ENCODE measurements at places on chromosomes 13 and 19. TPM values are rescaled to one million over a fixed set of nuclear protein-coding genes. Genes with fewer than 3 reads are reported as not detected.
A peak's percentile ranks its signal among the peaks of the same experiment; 100 is the strongest.

KLK11 gene
- 12.5 TPM for total RNA-seq

DNA sequence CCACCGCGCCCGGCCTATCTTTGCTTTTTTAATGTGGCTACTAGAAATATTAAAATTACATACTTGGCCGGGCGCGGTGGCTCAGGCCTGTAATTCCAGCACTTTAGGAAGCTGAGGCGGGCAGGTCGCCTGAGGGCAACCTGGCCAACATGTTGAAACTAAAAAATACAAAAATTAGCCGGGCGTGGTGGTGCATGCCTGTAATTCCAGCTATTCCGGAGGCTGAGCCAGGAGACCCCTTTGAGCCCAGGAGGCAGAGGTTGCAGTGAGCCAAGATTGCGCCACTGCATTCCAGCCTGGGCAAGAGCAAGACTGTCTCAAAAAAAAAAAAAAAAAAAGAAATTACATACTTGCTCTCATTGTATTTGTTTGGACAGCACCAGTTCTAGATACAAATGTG, 34.8 kb upstream of the DPRX start:
- DNase-seq: no peak

DNA sequence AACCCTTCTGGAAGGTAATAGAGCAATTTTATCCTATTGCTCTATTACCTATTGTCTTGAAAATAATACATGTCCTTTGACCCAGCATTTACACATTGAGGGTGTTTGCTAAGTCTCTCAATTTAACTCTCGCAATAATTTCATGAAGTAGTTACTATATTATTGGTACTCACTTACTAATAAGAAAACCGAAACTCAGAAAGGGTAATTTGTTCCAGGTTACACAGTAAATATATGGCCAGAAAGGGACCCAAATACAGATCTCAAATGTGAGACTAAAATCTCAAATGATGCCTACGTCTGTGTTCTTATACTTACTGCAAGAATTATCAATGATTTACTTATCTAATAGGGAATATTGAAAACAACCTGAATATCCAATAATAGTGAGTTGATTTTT, 29.7 kb upstream of the FAM216B start:
- no peak for DNase-seq

COL5A3 gene
- total RNA-seq: 7.2 TPM

GRCh38 chr13:48738311-48738710, 84.6 kb downstream of the CYSLTR2 start:
- DNase-seq: no peak

DNA sequence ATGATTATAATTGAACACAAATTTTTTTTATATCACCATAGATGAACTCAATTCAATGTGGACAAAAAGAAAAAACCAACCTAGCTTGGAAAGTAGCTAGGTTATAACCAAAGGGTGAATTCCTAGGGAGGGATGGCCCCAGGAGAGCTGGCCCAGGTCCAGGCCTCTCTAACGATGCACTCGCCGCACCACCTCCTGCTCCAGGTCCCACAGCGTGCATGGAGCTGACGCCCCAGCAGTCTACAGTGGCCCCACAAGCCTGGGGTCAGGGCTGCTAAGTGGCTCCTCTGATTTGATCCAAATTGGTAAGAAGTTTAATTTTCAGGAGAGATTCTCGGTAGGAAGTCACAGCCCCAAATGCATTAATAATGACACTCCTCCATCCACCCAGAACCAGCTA, 48.8 kb downstream of the TSHZ3 start:
- DNase-seq: no peak

- DNase-seq: no peak
Observed at GRCh38 chr19:1068009-1069001, 1.3 kb downstream of the ARHGAP45 start.

DNA sequence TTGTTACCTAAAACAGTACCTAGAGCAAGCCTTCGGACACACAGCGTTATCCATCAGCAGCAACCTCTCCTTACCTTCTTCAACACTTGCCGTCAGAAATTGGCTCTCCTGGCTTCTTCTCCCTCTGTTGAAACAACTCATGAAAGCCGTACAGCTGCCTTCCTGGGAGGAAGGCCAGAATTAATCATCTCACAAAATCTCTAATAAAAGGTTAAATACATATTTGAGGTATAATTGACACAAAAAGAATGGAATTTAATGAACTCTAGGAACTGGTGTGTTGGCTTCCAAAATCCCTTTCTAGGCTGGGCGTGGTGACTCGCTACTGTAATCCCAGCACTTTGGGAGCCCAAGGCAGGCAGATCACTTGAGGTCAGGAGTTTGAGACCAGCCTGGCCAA, 37.3 kb upstream of the GTF2F2 start:
- DNase-seq: no peak

PRR19 gene
- total RNA-seq: 0.59 TPM

ZNF154 gene
- total RNA-seq: 2.8 TPM

GRCh38 chr13:108663710-108664109, 34.3 kb downstream of the MYO16 start:
- no peak for DNase-seq

ARRDC5 gene
- not detected for total RNA-seq

C19orf67 gene
- total RNA-seq: not detected

DNA sequence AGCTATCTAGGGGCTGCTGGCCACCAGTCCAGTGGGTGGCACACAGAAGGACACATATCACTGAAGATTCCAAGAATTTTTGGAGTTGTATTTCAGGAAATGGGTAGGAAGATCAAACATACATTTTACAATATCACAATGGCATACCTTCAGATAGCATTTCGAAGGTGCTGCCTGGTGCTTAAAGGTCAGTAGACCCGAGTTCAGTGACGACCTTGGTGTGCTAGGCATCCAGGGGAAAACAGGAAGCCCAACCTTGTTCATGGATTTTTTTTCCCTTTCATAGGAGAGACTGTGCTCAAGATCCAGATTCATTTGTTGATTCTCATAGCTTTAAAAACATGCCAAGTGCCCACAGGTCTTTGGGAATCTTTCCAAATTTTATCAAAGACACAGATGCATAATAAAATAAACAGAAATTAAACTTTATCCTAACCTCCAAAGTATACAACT, 51.0 kb upstream of the RCBTB2 start:
- DNase-seq: no peak

GRCh38 chr19:55176076-55176475, 4.0 kb downstream of the SYT5 start:
- no peak for DNase-seq

DNA sequence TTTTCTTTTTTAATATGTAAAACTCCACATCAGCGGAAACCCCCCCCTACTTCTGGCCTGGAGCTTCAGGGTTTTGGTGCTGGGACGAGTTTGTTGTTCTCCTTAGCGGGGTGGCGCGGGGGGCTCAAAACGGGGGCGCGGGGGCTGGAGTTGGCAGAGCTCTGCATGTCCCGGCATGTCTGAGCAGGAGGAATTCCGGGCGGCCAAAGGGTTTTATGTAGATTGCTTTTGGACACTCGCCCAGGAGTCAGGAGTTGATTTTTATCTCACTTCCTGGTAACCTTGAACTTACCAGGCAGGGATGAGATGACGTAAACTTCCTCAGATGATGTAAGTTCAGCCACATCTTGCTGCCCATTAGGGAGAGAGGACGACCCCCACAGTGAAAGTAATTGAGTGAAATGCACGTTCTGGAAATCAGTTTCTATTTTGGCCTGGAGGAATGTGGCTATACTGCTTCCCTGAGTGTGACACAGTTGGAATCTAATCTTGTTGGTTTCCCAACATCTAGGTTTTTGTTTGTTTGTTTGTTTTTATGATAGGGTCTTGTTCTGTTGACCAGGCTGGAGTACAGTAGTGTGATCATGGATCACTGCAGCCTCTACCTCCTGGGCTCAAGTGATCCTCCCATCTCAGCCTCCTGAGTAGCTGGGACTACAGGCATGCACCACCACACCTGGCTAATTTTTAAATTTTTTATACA, 21.0 kb upstream of the GDF15 start:
- peak; percentile 78 for DNase-seq

GRCh38 chr19:1447504-1447903, 2.4 kb upstream of the APC2 start:
- no peak for DNase-seq

GRCh38 chr13:32878163-32878562, 138.1 kb upstream of the KL start:
- no peak for DNase-seq

DNA sequence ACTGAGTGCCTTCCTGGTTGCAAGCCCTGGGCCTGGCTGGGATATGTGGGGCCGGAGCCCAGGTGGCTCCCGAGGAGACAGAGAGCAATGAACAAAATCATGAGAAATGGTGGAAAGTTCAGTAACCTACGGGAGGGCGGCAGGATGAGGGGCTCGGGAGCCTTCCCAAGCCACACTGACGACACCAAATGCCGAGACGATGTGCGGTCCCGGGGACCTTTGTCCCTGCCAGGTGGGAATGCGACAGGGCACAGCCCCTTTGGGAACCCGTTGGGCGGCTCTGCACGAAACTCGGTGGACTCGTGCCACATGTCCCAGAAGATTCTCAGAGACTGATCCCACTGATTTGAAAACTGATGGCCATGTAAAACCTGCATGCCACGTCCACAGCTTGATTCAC, 11.7 kb upstream of the ZNF14 start:
- no peak for DNase-seq

REEP6 gene
- total RNA-seq: 1.3 TPM

URAD gene
- not detected for total RNA-seq

CALR3 gene
- total RNA-seq: not detected

CPT1C gene
- 2.8 TPM for total RNA-seq

VSTM1 gene
- not detected for total RNA-seq

GRCh38 chr13:113170511-113170910, 12.1 kb downstream of the PROZ start:
- DNase-seq: no peak

- no peak for DNase-seq
Observed at GRCh38 chr13:80873589-80873988, 532.7 kb upstream of the SPRY2 start.

ADGRE3 gene
- total RNA-seq: not detected

NALCN gene
- 6.2 TPM for total RNA-seq

GRCh38 chr19:55325172-55325571, at the start of gene TMEM150B:
Gene TMEM150B (minus strand): TSS chr19:55325341. CDS start chr19:55321036, 4,305 bp downstream.
- no peak for DNase-seq

DNA sequence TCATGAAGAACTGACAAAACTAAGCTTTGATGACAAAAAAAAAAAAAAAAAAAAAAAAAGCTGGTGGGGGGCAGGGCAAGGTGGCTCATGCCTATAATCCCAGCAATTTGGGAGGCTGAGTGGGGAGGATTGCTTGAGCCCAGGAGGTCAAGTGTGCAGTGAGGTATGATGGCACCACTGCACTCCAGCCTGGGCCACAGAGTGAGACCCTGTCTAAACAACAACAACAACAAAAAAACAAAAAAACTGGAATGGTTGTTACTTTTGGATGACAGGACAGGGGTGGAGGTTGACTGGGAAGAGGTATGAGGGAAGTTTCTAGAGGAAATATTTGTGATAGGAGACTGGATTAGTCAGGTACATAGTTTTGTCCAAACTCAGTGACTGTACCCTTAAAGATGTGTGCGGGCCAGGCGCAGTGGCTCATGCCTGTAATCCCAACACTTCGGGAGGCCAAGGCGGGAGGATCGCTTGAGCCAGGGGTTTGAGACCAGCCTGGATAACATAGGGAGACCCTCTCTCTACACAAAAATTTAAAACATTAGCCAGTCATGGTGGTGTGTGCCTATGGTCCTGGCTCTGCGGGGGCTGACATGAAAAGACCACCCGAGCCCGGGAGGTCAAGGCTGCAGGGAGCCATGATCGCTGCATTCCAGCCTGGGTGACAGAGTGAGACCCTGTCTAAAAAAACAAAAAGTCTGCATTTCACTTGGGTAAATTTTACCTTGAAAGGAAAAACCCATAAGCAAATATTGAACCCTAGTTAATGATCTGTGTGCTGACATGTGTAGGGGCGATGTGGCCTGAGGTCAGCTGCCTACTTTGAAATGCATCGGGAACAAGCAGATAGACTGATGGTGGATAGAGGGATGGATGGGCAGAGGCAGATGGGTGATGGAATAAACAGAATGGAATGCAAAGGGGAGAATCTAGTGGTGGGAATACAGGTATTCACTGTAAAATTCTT, 37.0 kb downstream of the CERS4 start:
- no peak for DNase-seq

DNA sequence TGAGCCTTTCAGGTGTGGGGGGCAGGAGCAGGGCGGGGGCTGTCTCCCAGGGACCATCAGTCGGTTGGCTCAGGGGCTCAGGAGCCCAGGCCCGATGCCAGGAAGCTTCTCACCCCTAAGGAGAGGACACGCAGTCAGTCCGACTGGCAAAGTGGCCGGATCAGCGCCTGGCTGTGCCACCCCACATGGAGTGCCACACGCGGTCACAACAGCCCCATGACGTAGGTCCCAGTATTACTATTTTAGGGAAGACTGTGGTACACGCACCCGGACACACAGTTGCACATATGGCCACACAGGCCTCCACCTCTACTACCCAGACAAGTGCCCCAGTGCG, 29.3 kb upstream of the GRTP1 start:
- DNase-seq: no peak

CASP14 gene
- not detected for total RNA-seq

POU2F2 gene
- 0.83 TPM for total RNA-seq

DNA sequence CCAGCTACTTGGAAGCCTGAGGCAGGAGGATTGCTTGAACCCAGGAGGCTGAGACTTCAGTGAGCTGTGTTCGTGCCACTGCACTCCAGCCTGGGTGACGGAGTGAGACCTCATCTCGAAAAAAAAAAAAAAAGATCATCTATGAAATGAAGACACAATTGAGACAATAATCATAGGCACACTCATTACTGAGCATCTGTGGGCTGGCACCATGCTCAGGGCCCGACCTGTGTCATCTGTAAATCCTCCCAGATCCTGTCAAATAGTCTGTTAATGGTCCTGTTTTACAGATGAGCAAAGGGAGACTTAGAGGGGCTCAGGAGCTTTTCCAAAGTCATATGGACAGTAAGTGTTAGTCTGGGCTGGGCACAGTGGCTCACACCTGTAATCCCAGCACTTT, 4.1 kb upstream of the NANOS2 start:
- no peak for DNase-seq

Data from right atrium auricular region (tissue), 2 donors.